ENCODE measurements at places on chromosomes 16 and 17.

- peak; percentile 14 for DNase-seq
These were observed 1297.6 kb upstream of the GOT2 start for GRCh38 chr16:60031740-60032139.

DNA sequence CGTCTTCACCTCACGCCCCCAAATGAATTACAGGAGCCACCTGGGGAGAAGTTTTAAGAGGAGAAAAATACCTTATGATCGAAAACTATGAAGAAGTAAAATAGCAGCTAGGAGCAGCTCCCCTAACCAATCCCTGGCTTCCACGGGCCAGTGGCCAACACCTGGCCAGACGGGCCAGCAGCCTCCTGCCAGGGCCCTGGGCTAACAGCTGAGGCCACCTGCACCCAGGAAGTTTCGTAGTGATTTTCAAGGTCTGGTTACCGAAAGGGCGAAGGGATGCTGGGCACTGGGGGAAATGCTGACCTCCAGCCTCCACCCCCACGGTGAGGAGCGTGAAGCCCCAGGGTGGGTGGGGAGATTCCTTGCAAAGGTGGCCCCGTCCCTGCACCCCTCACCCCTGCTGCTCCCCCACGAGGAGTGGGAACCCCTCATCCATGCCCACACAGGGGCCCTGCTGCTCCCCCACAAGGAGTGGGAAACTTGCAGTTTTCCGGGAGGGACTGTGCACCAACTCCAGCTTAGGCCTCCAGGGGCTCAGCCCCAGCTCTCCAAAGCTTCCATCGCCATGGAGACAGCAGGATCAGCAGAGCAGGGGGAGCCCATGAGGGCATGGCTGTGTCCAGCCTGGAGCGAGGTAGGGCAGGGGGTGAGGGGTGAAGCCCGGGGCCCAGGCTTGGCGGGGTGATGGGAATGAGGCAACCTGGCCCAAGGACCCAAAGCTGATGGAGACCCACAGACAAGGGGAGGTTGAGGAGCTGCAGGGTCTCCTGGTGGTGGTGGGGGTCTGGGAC is 31.9 kb upstream of the ACSF3 start:
- DNase-seq, result no peak

GRCh38 chr16:11717811-11718210 is 24.8 kb downstream of the TXNDC11 start:
- no peak for DNase-seq

DNA sequence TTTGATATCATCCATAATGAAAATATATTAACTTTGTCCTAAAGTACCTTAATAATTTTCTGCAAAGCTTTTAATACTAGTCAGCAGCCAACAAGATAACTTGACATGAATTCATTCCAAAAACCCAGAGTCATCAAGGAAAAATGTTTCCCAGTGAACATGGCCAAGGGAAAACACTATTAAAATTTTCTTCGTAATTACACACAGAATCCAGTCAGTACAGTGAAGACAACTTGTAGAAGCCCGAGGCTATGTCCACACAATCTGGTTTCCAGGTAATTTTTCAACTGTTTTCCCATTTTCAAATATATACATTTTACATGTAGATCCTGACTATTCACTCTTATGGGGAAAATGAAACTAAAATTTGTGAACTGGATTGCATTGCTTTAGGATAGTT is 600.9 kb downstream of the CDH8 start:
- peak; percentile 10 for DNase-seq

GRCh38 chr17:80107231-80108021 is 6.0 kb downstream of the GAA start:
- no peak for DNase-seq

DNA sequence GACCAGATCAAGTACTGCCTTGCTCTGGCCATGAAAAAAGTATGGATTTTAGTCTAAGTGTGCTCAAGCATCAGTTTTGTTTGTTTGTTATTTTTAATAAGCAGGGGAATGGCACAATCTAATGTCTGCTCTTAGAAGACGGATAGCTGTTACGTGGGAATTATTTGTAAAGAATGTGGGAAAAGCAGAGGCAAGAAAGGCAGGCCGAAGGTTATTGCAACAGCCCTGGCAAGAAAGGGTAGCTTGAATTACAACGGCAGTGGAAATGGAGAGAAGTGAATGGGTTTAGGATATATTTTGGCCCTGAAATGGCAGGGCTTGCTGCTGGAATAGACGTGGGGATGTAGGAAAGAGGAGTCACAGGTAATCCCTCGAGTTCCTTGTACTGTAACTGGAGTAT is 987 bp upstream of the HASPIN start:
- DNase-seq, result no peak

- DNase-seq, result peak; percentile 9
These were observed 99.7 kb downstream of the CDH8 start for GRCh38 chr16:61936522-61936921.
